ENCODE measurements at places on chromosomes 13 and 19.
A peak's percentile ranks its signal among the peaks of the same experiment; 100 is the strongest.

GRCh38 chr13:76885203-76886004 is 801 bp downstream of the KCTD12 start:
- DNase-seq, result peak; percentile 75

GRCh38 chr13:96141032-96141431 is 51.1 kb downstream of the HS6ST3 start:
- DNase-seq, result no peak

GRCh38 chr19:50189331-50189730 is 14.1 kb upstream of the MYH14 start:
- DNase-seq, result no peak

- no peak for DNase-seq
Observed at GRCh38 chr13:23129331-23129730, 51.4 kb upstream of the SGCG start.

GRCh38 chr13:23903906-23904280 is 6.6 kb upstream of the C1QTNF9B start:
- no peak for DNase-seq

DNA sequence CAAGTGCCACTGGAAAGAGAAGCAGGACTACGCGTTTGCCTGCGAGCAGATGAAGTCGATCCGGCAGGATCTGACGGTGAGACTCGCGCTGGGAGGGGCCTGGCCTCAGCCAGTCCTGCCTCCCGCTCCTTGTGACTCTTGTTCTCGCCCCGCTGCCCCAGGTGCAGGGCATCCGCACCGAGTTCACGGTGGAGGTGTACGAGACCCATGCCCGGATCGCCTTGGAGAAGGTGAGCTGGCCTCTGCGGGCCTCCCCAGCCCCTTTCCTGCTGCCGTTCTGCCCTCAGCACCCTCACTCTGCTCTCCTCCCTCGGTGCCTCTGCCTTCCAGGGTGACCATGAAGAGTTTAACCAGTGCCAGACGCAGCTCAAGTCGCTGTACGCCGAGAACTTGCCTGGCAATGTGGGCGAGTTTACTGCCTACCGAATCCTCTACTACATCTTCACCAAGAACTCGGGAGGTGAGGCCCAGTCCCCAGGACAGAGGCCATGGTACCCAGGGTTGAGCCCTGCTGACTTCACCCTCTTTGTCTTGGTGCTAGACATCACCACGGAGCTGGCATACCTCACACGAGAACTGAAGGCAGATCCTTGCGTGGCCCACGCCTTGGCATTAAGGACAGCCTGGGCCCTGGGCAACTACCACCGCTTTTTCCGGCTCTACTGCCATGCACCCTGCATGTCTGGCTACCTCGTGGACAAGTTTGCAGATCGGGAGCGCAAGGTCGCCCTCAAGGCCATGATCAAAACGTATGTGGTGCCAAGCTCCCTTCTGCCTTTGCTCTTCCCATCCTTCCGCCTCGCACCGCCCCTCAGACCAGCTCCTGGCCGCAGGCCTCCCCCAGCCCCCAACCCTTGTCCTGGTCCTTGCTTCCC is 5.6 kb downstream of the LENG9 start:
- DNase-seq, result no peak

DNA sequence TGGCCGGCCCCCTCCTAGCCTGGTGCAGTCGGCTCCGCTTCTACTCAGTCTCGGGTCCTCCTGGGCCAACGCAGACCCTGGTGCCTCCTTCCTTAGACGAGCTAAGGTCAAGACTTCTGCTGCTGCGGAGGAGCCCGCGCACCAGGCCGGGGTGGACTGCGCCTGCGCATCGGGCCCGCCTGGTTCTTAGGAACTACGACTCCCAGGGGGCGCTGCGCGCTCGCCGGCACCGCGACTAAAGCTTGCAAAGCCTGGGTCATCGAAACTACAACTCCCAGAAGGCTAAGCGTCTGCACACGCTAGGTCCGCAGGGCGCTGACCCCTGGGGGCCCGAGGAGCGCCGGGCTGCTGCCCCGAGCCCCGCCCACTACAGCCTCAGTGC is at the start of gene ZNF835:
Gene ZNF835 (minus strand): TSS at position 145 of the 382 bp plus-strand sequence. CDS start 6,559 bp downstream, outside the sequence.
- peak; percentile 65 for DNase-seq

GRCh38 chr19:51565583-51565982 is 5.5 kb upstream of the ZNF175 start:
- no peak for DNase-seq

- no peak for DNase-seq
Observed at GRCh38 chr19:8321986-8322637, 816 bp downstream of the RPS28 start.

GRCh38 chr13:25192936-25193335 is 20.8 kb upstream of the AMER2 start:
- no peak for DNase-seq

GRCh38 chr19:47098608-47099007 is 15.0 kb downstream of the ZC3H4 start:
- no peak for DNase-seq

DNA sequence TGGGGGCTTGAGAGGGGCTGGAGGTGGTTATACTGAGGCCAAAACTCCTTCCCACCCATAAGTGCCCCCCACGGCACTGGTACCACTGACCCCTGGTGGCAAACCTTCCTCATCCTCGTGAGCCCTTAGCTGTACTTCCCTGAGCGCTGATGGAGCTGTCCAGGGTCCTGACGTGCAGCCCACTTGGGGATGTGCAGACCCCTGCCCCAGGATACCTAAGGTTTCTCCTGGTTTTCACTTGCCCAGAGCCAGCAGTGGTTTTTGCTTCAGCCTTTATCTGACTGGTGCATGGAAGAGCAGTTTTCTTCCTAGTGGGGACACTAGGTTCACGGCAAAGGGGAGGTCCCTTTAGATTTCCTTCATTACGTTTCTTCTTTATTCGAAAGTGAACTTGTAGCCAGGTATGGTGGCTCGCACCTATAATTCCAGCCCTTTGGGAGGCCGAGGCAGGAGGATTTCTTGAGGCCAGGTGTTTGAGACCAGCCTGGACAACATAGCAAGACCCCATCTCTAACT is 28.7 kb upstream of the KCTD15 start:
- no peak for DNase-seq

GRCh38 chr13:103130681-103131210 is 64.5 kb upstream of the SLC10A2 start:
- DNase-seq, result no peak

DNA sequence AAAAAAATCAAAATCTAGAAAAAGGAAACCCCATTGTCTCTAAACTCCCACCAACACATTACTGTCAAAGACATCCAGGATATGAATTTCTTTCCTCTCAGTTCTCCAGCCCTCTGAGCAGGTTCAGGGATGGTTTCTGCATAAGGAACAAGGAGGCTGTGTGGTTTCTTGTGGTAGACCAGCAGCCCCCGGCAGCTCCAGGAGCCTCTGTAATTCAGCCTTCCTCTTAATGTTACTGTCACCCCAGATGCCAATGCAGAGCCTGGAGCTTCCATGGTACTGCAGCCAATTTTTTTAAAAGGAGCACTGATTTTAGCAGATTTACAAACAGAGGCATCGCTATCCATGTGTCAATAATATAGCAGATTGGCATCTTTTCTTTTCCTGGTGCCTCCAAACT is 100.6 kb upstream of the FAM216B start:
- DNase-seq, result no peak

GRCh38 chr19:30785458-30786137 is 413.4 kb downstream of the ZNF536 start:
- DNase-seq, result no peak

GRCh38 chr19:49475191-49475917 is 1.3 kb downstream of the FLT3LG start:
- DNase-seq, result peak; percentile 43

GRCh38 chr19:29266001-29266400 is 53.0 kb upstream of the UQCRFS1 start:
- no peak for DNase-seq

GRCh38 chr13:42615691-42616090 is 41.7 kb downstream of the TNFSF11 start:
- DNase-seq, result no peak

GRCh38 chr13:23714672-23715071 is 144.5 kb downstream of the TNFRSF19 start:
- no peak for DNase-seq

- no peak for DNase-seq
Observed at GRCh38 chr19:3963458-3964255, 7.2 kb downstream of the DAPK3 start.

GRCh38 chr19:49807058-49807903 is 5.8 kb downstream of the FUZ start:
- no peak for DNase-seq
